ENCODE measurements at places on chromosomes 16 and 17.

- DNase-seq, result peak; percentile 35
Observed at GRCh38 chr17:17391668-17392370, 85.0 kb upstream of the MED9 start.

- no peak for DNase-seq
Observed at GRCh38 chr17:40633871-40634270, 13.7 kb downstream of the SMARCE1 start.

DNA sequence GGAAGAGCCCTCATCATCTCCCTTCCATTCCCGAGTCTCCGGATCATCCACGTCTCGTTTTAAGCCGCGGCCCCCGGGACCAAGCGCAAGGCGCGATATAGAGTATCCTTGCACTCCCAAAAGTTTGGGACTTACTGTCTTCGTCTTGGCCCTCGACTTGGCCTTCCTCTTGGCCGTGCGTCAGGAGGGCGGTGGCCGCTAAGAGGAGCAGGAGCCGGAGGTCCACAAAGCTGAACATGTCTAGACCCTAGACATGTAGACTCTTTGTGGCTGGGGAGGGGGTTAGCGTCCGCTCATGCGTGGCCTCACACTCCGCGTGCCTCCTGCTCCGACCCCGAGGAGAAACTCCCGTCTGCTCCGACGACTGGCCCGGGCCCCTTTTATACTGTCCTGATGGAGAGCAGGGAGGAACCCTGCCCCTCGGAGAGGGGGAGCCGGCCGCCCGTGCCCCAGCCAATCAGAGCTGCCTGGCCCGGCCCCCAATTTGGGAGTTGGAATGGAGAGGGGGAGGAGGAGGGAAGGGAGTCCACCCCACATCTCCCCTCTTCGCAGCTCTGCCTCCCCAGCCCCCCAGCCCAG lies at the start of gene COL1A1:
TSS of gene COL1A1 (minus strand) at position 356 of the 579 bp plus-strand sequence. CDS start at position 238, 118 bp downstream.
- no peak for DNase-seq

DNA sequence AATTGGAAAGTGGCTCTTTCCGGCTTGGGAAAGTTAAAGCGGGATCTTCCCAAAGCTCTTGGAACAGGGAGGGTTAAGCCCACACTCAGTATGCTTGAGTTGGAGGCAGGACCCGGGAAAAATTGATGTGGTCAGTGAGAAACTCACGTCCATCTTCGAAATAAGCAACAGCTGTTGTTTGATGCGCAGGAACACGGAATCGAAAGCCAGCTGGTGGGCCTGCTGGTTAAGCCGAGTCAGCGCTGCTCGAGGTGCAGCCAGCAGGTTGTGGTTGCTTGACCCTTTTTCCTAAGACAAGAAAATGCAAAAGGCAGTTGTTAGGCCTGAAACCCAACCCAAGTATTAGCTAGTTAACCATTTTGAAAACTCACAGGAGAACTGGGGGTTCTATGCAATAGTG lies 49.4 kb downstream of the COG7 start:
- DNase-seq, result no peak

DNA sequence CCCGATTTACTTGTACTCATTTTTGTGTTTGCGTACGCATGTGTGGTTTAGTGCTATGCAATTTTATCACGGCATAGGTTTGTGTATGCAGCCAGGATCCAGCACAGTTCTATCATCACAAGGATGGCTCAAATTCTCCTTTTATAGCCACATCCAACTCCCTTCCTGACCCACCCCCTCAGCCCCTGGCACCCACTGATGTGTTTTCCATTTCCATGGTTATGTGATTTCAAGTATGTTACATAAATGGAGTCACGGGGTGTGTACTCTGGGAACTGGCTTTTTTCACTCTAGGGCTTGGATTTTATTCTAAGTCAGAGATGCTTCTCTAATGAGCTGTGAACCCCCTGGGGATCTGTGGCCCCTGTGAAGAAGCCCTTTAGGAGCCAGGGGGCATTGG lies 16.8 kb downstream of the IL4R start:
- no peak for DNase-seq

- no peak for DNase-seq
Observed at GRCh38 chr16:57694231-57694724, 328 bp upstream of the DRC7 start.

DNA sequence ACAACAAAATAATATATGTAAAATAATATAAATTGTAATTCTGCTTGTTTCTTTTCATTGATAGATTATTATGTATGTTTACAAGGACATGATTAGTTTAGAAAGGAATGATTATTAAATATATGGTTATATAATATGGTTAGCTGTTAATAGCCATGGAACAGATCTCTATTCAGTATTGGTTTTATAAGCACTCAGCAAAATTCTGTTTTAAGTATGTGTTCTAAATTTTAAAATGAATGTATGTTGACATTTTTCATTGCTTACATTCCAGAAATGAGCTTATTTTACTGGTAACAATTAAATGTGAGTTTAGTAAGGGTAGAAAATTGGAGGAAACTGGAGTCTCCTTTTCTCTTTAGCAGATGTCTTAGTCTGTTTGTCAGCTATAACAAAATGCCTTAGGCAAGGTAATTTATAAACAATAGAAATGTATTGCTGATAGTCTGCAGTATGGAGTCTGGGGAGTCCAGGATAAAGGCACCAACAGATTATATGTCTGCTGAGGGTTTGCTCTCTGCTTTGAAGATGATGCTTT lies 45.4 kb downstream of the NFAT5 start:
- DNase-seq, result no peak

DNA sequence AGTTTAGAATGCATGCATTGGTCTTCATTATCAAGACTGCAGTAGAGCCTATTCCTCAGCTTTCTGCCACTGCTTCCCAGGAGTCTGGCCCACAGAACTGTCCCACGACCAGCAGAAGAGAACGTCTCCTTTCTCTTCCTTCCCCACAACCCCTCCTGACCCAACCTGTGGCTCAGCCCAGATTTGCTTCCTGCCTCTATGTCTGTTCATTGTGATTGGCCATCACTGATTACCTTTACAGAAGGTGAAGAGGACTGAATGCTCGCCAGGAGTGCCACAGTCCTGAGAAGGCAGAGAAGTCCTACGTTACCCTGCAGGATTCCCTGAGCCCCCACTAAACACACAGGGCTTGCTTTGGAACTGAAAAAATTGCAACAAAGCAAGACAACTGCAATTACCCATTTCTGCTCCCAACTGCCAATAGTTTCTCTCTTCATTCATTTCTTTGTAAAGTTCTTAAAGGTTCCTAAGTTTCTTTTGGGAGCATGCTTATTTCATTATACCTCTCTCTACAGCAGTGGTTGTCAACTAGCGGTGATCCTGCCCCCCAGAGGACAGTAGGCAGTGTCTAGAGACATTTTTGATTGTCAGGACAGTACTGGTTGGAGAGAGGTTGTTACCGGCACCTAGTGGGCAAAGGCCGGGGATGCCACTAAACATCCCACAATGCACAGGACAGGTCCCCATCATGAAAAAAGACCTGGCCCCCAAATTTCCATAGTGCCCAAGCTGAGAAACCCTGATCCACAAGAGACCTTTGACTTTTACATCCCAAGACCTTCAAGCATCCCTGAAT lies 4.5 kb upstream of the NAT9 start:
- no peak for DNase-seq

- DNase-seq, result no peak
Observed at GRCh38 chr17:19720631-19721426, 4.4 kb upstream of the SLC47A2 start.

- no peak for DNase-seq
Observed at GRCh38 chr16:57985204-57986181, 14.6 kb upstream of the CNGB1 start.

DNA sequence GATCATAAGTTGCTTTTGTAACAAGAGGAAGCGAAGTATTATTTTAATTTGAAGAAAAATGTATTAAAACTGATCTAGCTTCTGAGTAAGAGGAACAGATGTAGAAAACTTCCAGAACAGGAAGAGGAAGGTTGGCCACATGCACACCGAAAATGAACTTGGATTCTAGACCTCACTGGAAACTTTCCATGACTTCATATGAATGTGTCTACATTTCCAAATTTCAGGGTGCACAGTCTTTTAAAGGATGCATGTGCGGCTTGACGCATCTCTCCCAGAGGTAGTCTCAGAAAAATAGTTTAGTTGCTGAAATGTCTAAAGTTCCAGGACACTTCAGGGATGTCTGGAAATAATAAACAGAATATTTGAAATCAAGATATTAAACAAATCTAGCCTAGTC lies 275.1 kb upstream of the MYOCD start:
- no peak for DNase-seq

DNA sequence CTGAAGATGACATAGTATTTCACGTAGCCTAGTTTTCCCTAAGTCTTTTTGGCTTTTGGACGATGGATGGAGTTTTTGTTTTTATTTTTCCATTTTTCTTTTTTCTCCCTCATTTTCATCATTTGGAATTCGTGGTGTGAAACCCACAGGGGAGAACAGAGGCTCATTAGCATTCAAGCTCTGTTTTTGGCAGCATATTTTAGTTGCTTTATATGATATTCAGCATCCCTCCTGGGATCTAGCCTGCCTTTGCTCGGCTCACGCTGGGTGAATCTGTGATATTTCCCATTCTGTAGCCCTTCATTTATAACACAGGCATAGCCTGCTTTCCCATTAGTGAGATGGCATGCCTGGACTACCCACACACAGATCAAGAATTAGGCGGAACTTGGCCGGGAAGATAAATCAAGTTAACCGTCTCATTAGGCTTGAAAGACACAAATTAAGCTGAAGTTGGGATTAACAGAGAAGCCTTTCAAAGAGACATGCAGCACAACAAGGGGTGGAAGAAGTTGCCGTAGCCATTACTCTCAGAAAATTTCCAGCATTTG lies 20.1 kb upstream of the CLEC19A start:
- no peak for DNase-seq

GRCh38 chr16:71883168-71883848 lies 674 bp downstream of the ZNF821 start:
- DNase-seq, result peak; percentile 47

DNA sequence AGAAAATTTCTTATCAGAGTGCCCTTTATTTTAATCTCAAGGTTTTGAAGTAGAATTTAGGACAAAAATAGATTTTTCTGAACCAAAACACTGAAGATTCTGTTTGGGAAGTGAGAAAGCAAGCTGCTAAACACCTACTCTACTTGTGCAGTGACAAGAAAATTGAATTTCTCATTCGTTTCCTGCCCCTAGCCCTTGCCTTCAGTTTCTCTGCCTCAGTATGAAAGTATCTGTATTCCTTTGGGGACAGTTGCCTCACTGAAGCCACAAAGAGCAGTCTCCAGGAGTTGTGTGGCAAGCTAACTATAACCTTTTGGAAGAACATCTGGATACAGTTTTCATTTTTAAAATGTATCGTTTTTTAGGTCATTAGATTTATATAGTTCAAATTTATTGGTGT lies 19.7 kb downstream of the MOSMO start:
- DNase-seq, result no peak

DNA sequence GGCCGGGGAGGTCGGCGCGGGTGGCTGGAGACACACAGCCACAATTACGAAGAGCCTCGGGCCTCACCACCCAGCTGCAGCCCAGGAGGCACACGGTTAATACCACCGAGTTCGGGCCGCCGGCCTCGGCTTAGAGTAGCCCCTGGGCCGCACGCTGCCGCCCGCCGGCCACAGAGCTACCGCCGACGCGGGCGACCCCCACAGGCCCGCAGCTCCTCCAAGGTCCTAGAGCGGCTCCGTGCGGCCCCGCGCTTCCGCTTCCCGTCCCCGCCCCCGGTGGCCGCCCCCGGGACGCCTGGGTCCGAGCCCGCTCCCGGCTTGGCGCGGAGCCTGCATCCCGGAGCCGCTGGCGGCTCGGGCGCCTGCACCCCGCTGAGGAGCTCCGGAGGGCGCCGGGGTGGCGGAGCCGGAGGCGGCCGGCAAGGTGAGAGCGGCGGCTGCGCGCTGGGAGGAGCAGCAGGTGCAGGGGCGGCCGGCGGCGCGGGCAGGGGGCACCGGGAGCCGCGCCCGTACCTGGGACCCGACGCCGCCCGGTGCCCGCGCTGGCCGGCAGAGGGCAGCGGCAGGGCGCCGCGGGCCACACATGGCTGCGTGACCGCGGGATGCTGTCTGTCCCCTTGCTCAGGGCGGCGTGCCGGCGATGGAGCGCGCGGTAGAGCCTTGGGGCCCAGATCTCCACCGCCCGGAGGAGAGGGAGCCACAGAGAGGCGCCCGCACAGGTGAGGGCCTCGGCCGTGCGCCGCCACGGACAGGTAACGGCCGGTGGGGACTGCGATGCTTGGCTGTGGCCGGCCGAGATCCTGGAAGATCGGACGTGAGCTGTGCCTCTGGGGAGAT lies at the start of gene ZNF48:
TSS of gene ZNF48 (plus strand) at position 266 of the 837 bp plus-strand sequence. CDS start at position 641, 375 bp downstream.
- peak; percentile 61 for DNase-seq

DNA sequence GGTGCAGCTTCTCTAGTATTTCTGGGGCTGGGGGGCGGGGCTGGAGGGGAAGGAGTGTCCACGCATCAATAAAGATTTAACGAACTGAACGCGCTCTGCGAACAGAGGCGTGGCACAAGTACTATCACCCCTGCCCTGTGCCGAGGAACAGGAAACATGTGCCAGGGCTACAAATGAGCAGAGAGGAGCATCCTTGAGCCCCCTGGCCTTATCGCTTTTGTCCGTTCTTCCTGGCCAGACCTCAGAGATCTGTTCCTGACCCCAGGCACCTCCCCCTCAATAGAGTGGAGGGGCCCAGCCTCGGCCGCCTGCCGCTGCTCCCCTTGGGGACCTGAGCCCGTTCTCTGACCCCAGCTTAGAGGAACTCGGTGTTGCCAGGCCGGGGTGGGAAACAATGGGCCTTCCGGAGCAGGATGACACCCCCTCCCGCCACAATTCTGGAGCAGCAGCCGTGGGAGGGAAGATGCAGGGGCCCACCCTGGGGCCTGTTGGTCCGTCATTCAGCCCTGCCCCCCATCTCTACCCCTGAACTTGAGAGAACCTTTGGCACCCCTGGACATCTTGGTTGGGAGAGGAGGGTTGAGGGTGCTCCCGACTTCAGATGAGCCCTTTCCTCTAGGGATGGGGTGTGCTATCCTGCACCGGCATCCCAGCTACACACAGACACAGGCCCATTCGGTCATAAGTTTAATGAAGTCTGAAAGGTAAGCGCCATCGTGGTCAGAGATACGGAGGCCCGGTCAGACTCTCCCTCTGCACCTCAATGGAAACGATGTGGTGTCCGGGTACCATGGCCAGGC lies 1.1 kb downstream of the NAA38 start:
- DNase-seq, result no peak

GRCh38 chr17:48738803-48739526 lies 10.4 kb upstream of the HOXB13 start:
- no peak for DNase-seq

GRCh38 chr16:88939245-88939971 lies 37.6 kb downstream of the CBFA2T3 start:
- peak; percentile 30 for DNase-seq

GRCh38 chr16:78775161-78775561 lies 675.7 kb downstream of the WWOX start:
- no peak for DNase-seq

DNA sequence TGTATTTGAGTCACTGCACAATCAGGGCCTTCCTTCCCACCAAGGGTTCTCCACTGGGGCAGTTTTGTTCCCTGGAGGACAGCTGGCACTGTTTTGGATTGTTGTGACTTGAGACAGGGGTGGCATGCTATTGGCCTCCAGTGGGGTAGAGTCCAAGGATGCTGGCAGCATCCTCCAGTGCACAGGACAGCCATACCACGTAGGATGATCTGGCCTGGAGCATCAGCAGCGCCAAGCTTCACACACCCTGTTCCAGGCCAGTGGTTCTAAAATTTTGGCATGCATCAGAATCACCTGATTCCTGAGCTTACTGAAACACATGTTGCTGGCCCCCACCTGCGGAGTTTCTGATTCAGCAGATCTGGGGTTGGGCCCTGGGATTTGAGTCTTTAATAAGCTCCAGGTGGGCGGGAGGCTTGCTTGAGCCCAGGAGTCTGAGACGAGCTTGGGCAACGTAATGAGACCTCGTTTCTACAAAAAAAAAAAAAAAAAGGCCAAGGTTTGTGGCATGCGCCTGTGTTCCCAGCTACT lies 83.2 kb downstream of the MGAT5B start:
- DNase-seq, result no peak

GRCh38 chr16:12132290-12132689 lies 155.8 kb downstream of the SNX29 start:
- DNase-seq, result no peak

Measured in memory B cell (primary cell).